ENCODE measurements at places on chromosomes 3 and 15. TPM values are rescaled to one million over a fixed set of nuclear protein-coding genes. Genes with fewer than 3 reads are reported as not detected.

LSAMP gene
- total RNA-seq, result 2.7 TPM

SEMA6D gene
- 39.6 TPM for total RNA-seq

CAMK1 gene
- total RNA-seq, result 11.0 TPM

PLIN1 gene
- not detected for total RNA-seq

P2RY1 gene
- total RNA-seq, result 5.1 TPM

CPNE4 gene
- total RNA-seq, result under 0.01 TPM

SOX14 gene
- not detected for total RNA-seq

UTS2B gene
- 2.5 TPM for total RNA-seq

ADGRG7 gene
- total RNA-seq, result not detected

RARRES1 gene
- 0.69 TPM for total RNA-seq

INKA1 gene
- 7.6 TPM for total RNA-seq

C15orf61 gene
- 3.3 TPM for total RNA-seq

TTC21A gene
- 4.4 TPM for total RNA-seq

RETNLB gene
- not detected for total RNA-seq

TBCCD1 gene
- 24.4 TPM for total RNA-seq

Measured in melanocyte of skin (primary cell).